ENCODE measurements at places on chromosomes 4 and X.

- DNase-seq: no peak
Measured at GRCh38 chrX:5278908-5279307, 949.8 kb downstream of the NLGN4X start.

GRCh38 chr4:42083816-42084215 lies 68.6 kb downstream of the BEND4 start:
- DNase-seq: no peak

DNA sequence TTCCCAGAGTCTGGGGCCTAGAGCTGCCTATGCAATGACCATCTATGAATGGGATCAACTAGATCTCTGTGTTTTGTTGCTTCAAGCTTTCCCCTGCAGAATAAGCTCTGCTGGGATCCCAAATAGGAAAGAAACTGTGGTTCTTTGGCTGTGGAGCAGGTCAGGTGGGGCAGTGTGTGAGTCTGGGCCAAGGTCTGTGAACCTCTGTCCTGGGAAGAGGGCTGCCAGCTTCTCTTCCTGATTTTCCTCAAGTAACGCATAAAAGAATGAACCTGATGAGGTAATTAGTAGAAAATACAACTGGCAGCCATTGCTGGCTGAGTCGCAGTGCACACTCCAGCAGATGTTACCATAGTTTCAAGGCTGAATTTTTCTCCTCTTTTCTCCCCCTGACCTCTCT lies 4.6 kb upstream of the PIN4 start:
- no peak for DNase-seq

- no peak for DNase-seq
Measured at GRCh38 chr4:137707626-137708025, 175.3 kb upstream of the PCDH18 start.

DNA sequence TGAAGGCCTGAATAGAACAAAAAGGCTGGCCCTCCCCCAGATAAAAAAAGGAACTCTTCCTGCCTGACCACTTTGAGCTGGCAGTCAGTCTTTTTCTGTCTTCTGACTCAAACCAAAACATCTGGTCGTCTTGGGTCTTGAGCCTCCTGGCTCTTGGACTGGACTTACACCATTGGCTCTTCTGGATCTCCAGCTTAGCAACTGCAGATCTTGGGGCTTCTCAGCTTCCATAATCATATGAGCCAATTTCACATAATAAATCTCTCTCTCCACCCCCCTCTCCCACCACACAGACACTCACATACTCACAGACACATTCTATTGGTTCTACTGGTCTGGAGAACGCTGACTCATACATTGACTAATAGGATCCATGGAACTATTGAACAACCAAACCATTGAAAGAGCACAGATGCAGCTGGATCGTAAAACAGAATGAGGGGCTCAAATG lies 15.6 kb upstream of the CWH43 start:
- no peak for DNase-seq

DNA sequence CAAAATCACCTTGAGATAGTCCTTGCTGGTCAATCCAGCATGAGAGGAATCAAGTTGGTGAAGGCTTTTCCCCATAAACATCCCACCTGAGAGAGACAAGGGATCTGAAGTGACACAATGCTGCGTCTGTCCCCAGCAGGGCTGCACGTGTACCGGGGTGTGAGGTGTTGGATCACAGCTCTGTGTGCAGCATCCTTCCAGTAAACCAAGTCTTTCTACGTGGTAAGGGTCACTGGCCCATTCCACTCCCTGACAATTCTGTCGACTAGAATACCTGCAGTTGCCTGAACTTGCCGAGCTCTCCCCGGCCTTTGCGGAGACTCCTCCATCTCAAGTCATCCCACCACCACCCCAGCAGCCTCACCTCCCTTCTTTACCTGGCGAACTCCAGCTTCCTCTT lies 14.8 kb downstream of the HELT start:
- no peak for DNase-seq

DNA sequence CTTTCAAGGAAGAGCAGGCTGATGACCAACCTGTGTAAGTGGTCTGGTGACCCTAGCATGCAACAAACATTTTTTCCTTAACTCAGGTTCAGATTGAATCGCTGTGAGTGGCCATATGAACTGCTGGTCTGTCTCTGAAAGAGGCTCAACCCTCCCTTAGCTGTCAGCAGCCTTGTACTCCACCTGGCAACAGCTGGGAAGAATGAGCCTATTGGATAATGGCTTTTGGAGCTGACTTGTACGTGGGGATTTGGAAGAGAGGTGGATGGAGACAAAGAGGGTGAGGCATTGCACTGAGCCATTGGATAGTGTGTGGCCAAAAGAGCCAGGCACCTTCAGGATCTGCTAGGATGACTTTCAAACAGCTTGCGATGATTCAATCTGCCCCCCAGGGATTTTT lies 35.7 kb upstream of the BMP15 start:
- no peak for DNase-seq

DNA sequence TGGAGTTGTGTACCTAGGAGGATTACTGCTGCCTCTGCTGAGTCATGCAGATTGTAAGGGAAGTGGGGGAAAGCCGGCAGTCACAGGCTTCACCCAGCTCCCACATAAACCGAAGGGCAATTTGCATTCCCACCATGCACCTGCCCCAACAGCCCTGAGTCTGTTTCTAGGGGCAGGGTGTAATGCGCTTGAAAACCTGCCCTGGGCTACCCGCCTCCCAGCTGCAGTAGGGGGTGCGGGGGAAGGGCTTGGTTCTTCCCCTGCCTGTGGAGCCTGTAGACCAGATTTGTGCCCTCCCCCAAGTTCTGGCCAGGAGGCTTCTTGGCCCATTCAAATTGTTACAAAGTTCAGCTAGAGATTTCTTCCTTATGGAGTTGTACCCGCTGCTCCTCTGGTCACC lies 269.2 kb upstream of the DDX53 start:
- no peak for DNase-seq

DNA sequence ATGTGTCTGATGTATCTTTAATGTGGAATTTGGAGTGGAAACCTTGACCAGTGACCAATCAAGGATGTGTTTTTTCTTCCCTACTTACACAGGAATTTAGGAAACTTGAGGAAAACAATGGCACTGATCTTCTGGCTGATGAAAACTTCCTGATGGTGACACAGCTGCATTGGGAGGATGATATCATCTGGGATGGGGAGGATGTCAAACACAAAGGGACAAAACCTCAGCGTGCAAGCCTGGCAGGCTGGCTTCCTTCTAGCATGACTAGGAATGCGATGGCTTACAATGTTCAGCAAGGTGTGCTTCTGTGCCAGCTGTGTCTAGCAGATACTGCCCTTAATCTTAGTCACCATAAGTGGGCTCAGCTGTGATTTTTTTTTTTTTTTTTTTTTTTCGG lies 12.6 kb downstream of the TAF1 start:
- no peak for DNase-seq

DNA sequence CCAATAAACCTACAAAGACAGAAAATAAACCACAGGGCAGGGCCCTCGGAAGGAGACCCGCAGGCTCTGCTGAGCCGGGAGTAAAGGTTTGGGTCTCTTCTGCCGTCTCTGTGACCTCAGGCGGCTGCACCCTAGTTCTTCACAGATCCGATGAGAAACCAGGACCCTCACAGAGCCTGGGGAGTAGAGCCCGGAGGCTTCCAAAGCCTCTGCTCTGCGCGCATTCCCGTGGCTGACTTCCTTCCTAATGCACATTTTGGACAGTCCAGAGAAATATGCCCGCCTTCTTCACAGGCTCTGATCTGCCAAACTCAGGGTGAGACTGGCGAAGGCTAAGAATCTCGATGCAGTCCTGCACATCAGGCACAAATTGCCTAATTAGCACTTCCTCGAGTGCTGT lies 245.5 kb downstream of the EVC2 start:
- DNase-seq: no peak

- DNase-seq: no peak
Measured at GRCh38 chrX:41386222-41386990, 52.4 kb downstream of the DDX3X start.

DNA sequence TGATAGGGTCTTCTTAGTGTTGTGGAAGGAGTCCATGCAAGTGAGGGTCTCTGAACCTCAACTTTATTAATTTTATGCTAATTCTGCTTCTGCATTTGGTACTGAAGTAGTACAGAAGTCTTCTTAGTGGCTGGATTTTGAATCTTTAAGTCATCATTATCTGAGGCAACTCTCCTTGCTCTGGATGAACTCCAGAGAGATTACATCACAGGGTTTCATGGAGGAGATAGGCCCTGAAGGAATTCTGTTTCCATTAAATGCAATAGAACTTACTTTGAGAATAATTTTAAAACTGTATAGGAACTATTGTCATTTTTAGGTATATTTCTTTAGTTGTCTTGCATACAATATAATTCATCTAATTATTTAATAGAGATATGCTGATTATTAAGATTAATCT lies 451.2 kb downstream of the FAT4 start:
- no peak for DNase-seq

DNA sequence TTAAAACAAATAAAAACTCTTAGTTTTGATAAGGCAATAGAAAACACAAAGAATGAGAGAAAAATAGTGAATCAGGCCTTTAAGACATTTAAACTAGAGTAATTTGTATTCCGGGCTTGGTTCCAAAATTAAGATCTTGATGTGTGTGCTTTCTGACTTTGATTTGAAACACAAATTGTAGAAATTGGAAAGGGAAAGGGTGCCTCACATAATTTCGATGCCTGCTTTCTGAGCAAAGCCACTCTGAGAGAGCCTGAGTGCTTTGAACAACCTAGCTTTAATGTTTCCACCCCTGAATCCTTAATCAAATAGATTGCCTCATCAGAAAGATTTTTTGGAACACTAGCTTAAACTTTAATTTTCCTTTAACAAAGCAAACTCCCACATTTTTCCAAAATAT lies 666.8 kb downstream of the PCDH18 start:
- no peak for DNase-seq

GRCh38 chrX:136295380-136295779 lies 5.4 kb upstream of the ADGRG4 start:
- DNase-seq: no peak

GRCh38 chr4:120692964-120693363 lies 229.6 kb downstream of the PRDM5 start:
- no peak for DNase-seq

DNA sequence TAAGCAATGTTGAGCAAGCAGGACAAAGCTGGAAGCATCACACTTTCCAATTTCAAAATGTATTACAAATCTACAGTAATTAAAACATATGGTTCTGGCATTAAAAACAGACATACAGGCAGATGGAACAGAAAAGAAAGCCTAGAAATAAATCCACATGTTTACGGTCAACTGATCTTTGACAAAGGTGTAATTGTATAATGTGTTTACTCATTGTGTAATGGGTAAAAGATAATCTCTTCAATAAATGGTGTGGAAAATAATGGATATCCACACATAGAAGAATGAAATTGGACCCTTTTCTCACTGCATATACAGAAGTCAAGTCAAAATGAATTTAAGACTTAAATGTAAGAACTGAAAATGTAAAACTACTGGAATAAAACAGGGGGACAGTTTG lies 394.2 kb downstream of the ANKRD50 start:
- no peak for DNase-seq

DNA sequence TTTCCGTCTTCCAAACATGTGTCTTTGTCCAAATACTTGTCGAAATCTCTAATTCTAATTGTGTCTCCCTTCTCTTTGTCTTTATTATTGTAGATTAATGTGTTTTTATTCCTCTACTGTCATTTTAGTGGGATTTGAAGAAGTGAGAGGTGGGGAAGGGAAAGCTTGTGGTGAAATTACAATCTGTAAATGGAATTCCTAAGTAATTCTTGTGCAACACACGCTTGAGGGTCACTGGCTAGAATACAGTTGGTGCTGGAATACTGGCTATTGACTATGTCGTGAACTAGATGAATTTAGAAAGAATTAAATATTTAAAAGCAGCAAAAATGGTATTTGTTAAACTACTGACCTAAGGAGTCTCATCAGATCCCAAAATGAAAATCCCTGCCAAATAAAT lies 10.7 kb upstream of the FNIP2 start:
- no peak for DNase-seq

DNA sequence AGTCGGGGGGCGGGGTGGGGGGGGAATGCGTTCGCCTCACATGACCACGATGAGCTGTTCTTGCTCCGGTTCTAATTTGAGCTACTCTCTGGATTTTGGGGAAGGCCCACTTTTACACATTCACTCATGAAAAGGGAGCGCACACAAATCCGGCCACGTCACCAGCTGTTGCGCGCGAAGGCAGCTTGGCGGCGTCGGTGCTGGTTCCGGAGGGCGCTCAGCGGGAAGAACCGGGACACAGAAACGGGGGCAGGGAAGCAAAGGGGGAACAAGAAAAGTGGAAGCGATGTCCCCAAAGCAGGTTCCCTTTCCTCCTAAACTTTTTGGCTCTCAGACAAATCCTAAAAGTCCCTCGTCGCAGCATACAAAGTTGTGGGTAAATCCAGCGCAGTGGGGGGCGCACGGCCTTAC lies 605 bp downstream of the ANXA5 start:
- DNase-seq: peak; percentile 76

DNA sequence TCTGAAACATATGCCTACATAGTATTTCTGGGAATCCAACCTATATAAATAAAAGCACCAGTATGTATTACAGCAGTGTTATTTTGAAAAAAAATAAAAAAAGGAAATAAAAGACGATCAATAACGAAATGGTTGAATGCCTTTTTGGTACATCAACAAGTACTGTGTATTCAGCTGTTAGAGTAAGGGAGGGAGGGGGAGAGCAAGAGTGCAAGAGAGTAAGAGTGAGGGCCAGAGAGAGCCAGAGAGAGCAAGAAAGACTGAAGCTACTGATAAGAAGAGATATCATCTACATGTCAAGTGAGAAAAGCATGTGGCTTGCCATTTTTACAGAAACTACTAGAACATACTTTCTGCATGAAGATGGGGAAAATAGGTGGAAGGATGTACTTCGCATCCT lies 1.8 kb downstream of the SPIN4 start:
- no peak for DNase-seq

DNA sequence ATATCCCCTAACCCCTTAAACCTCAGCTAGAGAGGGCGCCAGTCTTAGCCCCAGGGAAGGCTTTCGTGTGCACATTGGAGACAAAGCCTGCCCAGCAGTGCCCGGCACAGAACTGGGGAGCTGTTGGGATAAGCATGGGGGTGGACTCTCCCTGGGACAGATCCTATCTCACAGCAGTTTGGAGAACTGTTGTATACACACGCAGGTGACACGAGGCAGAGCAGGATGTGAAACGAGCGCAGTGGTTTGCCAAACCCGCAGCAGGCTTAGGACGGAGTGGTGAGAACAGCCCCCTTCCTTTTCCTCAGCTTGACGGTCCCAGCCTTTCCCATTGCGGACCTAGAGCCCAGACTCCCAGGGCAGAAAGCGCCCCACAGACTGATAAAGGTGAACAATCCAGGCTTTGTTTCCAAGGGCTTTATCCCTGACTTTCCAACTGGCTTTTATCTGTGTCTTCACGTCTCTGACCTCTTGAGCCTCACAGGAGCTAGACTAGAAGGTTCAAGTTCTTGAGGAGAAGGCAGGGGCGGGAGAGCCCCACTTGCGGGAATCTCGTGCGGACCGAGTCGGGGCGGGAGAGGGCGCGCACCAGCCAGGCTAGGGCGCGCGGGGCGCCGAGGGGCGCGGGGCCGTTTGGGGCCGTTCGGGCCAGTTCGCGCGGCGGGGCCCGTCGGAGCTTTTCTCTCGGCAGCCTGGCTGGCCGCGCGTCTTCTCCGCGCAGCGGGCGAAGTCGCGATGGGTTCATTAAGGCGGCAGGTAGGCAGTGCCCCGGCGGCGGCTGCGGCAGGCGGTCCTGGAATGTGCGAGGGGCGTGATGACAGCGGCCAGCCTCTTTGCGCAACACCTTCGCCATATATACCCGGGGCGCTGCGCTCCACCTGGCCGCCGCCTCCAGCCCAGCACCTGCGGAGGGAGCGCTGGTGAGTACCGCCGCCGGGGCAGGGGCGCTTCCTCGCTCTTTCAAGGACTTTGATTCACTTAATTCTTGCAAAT lies at the start of gene SLC34A2:
Gene SLC34A2 (plus strand): TSS at position 881 of the 993 bp plus-strand sequence. CDS start 6,650 bp downstream, outside the sequence.
- DNase-seq: no peak

Measured in natural killer cell (primary cell).